ENCODE measurements at places on chromosomes 12 and 14.

GRCh38 chr12:105348561-105348960 lies 18.1 kb downstream of the C12orf75 start:
- peak; percentile 54 for DNase-seq

- DNase-seq, result no peak
These were observed 72.6 kb downstream of the AACS start for GRCh38 chr12:125137766-125138344.

- no peak for DNase-seq
These were observed 4.6 kb upstream of the OTUB2 start for GRCh38 chr14:94021416-94022157.

- DNase-seq, result no peak
These were observed 184.4 kb upstream of the EEA1 start for GRCh38 chr12:93113317-93114006.

GRCh38 chr14:33642691-33643244 lies 308.1 kb downstream of the EGLN3 start:
- DNase-seq, result peak; percentile 66

DNA sequence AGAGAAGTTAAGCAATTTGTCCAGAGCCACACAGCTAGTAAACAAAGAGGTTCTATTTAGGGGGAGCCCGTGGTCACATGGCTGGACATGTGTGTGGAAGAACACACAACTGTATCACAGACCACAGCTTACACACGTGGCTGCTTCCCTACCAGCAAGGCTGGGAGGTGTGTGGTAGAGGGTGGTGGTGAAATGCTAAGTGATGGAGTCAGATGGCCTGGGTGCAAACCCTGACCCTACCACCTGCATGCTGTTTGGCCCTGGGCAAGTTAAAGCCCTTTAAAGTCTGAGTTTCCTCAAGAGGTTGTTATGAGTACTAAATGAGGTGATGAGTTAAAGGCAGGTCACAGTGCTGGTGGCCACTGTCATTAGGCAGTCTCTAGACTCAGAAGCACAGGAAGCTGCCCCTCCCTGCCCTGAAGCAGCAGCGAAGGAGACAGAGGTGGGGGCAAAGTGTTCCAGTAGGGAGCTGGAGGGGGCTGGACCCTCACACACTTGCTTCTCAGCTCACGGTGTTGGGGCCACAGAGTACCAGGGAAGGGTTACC lies 64.2 kb downstream of the ERH start:
- DNase-seq, result no peak

GRCh38 chr14:46661728-46662127 lies 10.1 kb upstream of the RPL10L start:
- no peak for DNase-seq

- no peak for DNase-seq
These were observed 59.0 kb downstream of the FERMT2 start for GRCh38 chr14:52891800-52892199.

DNA sequence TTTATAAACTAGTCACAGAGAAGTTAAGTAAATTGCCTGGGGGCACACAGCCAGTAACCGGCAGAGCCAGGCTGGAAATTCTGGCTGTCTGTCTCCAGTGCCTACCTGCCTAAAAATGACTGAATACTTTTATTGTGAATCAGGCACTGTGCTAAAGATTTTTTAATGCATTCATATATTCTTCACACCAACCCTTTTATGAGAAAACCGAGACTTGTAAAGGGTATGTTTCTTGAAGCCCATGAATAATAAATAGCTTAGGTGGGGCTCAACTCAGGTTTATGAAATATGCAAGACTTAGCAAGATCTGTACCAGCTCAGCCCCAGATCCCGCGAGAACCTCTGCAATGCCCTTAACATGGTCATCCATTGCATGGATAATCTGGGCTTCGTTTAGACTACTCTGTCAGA lies 60.8 kb downstream of the TMCC3 start:
- DNase-seq, result no peak

All from brain (organoid and tissue), 16 donors.